Stimulated activated CD8-positive, alpha-beta memory T cell treated with anti-CD3 and anti-CD28 coated beads, Interleukin-7, amount 100 ng/mL, for 48 hours (primary cell): ENCODE measurements at places on chromosomes 13 and 19.

GRCh38 chr13:32038343-32038742 lies 6.8 kb downstream of the FRY start:
- DNase-seq = no peak

DNA sequence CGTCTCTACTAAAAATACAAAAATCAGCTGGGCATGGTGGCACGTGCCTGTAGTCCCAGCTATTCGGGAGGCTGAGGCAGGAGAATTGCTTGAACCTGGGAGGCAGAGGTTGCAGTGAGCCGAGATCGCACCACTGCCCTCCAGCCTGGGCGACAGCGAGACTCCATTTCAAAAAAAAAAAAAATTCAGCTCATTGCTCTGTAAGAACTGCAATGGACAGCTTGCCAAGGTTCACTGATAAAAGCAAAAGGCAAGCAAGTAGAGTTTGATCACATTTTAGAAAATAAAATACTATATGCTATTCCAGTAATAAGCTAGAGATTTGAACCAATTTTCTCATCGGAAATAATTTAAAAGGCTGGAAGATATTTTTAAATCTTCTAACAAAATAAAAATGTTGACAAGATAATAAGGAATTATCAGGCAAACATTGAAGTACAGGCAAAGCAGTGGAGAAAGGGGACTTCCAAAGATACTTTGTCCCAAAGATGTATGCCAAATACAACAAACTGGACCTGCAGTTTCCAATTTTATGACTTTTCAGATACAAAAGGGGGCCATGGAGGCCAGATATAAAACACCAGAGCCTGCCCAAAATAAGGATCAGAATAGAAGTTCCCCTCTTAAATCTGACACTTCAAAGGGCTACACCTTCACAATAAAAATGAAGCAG lies 29.6 kb downstream of the SLC6A16 start:
- no peak for DNase-seq

GRCh38 chr19:5628919-5629481 lies 6.1 kb downstream of the SAFB start:
- DNase-seq = no peak

- DNase-seq = no peak
Measured at GRCh38 chr19:28862238-28862637, 350.7 kb downstream of the UQCRFS1 start.

- DNase-seq = no peak
Measured at GRCh38 chr13:113771709-113772331, 12.8 kb downstream of the TMEM255B start.

- DNase-seq = no peak
Measured at GRCh38 chr19:54451331-54451871, 2.4 kb downstream of the LENG8 start.

GRCh38 chr13:112341976-112342735 lies 34.0 kb upstream of the SPACA7 start:
- no peak for DNase-seq

DNA sequence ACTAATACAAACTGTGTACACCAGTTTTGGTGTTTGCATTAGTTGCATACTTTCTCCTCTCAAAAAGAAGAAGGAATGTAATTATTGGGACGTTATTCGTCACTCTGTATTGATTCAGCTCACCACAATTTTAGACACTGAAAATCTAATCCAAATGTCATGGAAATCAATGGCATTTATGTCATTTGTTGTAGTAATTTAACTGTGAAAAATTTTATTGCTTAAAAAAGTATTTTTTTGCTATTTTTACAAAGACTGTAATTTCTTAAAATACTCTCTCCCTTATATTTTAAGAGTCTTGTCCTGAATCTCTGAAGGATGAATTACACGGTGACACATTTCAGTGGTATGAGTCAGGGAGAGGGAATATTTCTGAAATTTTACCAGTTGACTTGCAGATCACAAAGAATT lies 2117.6 kb downstream of the PCDH9 start:
- no peak for DNase-seq

GRCh38 chr19:13764101-13764807 lies at the start of gene MRI1:
MRI1 (plus strand) TSS chr19:13764522; CDS start chr19:13764589, 67 bp downstream.
- DNase-seq = no peak

DNA sequence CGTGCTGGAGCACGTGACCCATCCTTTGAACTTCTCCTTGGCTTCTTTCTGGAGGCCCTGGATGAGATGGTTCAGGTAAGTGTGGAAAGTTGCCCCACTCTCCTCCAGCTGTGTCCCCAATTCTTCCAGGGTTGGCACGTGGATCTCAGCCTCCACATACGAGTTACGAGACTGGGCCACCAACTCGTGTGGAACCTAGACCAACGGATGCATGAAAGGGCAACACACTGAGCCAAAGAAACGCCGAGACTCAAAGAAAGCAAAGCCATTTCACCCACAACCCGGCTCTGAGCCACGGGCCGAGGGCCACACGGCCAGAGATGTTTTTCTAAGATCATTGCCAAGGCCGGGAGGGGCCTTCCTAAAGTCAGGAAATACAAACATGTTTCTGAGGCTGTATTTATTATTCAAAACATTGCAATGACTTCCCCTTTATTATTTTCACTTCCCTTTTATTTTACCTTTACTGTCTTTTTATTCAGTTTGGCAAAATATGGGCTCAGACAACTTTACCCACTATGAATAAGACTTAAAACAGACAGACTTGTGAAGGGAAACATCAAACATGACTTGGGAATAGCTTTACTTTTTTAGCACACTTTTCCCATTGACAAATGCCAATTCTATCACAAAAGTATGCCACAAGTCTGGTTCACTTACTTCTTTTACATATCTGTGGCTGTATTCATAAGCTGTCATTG lies 94.6 kb downstream of the KL start:
- no peak for DNase-seq

DNA sequence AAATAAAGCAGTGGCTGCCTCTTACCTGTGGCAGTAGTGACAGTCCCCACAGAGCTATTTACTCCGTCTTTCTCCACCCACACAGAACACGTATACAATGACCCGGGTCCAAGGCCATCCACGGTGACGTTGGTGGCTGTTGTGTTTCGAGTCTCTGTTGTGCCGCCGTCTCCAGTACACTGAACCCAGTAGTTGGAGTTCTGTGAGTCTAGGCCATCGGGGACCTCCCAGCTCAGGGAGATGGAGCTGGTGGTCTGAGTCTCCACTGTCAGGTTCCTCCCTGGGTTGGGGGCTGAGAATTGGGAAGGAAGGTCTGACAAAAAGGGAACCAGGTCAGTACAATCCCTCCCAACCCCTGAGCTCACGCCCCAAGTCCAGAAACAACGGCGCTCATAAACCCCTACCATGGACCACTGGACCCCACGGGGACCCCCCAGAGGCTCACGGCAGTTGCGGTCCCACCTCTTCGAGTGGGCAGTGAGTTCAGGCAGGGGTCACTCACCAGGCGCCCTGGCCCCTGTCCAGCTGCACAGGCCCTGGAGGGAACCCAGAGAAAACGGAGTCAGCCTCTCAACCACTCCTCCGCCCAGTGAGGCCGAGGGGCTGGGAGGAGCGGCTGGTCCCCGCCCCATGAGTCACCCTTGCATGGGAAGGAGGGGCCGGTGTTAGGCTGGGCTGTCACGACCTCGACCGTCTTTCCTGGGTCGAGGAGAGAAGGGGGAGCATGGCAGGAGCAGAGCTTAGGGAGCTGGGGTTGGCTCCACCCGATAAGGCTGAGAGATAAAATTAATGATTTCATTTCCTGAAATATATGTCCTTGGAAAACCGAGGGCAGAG lies 2.4 kb downstream of the PTPRH start:
- peak; percentile 39 for DNase-seq

DNA sequence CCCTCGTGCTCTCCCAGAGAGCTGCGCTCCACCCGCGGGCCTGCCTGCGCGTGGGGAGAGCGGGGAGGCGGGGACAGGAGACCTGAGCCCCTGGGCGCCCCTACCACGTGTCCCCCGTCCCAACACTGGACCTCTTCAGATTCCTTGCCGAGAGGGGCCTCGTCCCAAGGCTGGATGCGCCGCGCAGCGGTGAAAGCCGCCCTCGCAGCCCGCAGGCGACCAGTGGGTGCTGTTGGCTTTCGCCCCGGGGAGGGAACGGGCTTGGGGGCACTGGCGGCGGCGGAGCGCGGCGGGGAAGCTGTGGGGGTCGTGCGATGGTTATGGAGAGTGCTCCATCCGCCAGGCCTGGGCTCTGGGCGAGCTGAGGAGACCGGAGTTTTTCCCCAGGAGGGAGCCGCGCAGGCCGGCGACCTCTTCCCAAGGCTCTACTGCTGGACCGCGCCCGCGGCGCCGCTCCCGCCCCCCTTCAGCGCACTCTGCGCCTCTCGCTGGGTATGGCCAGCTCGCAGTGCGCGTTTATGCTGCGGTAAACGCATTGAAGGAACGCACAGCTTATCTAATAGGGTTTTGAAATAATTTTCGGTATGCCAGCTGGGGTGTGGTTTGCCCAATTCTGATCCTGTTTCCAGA lies 17.2 kb upstream of the RNF17 start:
- no peak for DNase-seq

GRCh38 chr13:30928978-30929377 lies 3.5 kb upstream of the TEX26 start:
- no peak for DNase-seq

DNA sequence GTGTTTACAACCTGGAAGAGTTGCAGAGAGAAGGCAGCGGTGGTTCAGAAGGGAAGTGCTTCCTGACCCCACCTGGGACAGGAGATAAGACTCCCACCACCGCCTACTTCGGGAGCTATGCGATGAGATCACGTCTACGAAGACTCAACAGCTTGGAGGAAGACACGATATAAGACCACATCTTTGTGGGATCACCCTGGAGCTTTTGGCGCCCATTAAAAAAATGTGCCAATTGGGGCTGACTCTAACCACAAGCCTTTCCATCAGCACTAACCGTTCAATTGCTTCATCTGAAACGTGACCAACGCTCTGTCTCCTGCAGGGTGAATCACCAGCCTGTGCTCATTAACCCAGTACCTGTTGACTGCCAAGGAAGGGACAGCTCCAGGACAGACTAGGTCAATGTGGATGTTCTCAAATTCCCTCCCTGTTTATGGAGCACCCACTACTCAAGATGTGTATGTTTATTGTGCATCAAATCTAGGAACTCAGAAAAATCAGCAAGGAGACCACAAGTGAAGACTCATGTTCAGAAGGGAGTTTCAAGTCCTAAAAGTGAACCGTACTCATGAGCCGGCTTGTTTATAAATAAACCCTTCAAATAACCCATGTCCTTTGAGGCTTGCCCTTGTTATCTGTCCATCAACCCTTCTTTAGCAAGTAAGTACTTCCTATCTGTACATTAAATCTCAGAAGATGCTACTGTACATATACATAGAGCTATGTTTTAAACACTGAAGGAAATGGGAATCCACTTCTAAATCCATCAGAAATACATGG lies 67.5 kb downstream of the LATS2 start:
- DNase-seq = no peak

DNA sequence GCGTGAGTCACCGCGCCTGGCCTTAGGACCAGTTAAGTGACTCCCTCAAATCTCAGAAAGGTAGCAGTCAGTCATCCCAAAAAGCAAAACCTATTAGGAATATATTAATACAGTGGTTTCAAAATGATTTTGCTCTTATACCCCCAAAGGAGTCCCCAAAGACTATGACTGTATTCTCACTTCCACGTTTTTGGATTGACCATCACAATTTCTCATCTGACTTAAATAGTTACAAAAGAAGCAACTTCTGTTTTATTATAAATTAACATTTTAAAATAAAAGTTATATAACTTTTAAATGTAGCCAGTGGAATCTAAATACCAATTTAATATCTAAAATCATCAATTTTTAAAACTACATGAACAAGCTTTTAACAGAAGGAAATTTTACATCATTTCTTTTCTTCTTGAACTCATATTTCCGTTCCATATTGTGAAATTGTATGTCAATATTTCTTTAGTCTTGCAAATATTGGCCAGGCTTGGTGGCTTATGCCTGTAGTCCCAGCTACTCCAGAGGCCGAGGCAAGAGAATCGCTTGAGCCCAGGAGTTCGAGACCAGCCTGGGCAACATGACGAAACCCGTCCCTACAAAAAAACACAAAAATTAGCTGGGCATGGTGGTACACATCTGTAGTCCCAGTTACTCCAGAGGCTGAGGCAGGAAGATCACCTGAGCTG lies 1.5 kb upstream of the SPART start:
- no peak for DNase-seq

GRCh38 chr19:498511-498891 lies 2.2 kb downstream of the MADCAM1 start:
- DNase-seq = no peak

DNA sequence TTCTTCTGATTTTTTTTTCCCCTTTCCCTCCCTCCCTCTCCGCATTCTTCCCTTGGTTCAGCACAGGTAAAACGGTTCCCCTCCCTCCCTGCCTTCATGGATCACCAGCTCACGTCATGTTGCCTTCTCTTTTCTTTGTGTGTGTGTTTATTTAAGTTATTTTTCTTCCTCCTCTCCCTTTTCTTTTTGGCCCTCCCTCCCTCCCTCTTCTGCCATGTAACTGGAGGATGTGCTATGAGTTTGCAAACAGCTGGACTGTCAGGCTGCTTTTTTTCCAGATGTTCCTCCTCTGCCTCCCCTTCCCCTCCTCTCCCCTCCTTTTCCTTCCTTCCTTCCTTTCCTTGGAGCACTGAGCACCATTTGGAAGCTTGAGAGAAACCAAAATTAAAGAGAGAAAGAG lies 2.0 kb downstream of the LENG9 start:
- DNase-seq = no peak

- DNase-seq = no peak
Measured at GRCh38 chr13:33752597-33752996, 65.4 kb upstream of the RFC3 start.

DNA sequence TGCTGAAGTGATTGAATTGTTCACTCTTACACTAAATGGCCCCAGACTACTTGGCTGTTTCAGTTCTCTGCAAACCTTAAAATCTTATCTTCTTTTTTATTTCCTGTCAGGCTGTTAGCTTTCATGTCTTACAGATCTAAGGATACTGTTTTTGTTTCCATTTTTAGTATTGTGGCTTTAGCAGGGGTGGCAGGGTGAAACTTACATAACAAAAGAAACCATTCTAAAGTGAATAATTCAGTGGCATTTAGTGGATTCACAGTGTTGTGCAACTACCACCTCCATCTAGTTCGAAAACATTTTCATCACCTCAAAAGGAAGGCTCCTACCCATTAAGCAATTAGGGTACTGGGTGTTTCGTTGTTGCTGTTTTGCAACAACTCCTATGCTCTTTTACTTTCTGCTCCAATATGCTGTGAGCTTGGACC lies 19.8 kb downstream of the TMEM272 start:
- no peak for DNase-seq

DNA sequence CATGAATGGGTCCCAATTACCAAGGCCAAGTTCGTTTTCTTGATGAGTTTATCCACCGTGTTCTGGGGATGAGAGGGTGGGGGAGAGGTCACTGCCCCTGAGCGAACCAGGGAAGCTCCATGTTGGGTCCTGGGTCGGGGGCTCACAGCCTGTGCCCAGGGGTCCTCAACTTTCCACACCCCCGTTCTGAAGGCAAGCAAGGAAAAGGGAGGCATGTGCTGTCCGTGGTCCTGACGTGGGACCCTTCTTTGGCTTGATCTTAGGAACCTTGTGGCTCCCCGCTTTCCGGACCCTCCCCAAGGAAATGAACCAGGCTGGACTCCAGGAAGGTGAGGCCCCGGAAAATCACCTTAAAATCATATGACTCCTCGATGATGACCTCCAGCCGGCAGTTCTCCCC lies 18.2 kb upstream of the MEIS3 start:
- no peak for DNase-seq

GRCh38 chr13:93437081-93437480 lies 210.5 kb downstream of the GPC6 start:
- DNase-seq = no peak

GRCh38 chr13:113098162-113098732 lies 7.3 kb upstream of the F7 start:
- no peak for DNase-seq

- no peak for DNase-seq
Measured at GRCh38 chr19:47742634-47743033, 2.7 kb upstream of the NOP53 start.
